ENCODE measurements at places on chromosomes 3 and 15.

- DNase-seq, result no peak
Observed at GRCh38 chr3:186193534-186194450, 84.9 kb upstream of the ETV5 start.

DNA sequence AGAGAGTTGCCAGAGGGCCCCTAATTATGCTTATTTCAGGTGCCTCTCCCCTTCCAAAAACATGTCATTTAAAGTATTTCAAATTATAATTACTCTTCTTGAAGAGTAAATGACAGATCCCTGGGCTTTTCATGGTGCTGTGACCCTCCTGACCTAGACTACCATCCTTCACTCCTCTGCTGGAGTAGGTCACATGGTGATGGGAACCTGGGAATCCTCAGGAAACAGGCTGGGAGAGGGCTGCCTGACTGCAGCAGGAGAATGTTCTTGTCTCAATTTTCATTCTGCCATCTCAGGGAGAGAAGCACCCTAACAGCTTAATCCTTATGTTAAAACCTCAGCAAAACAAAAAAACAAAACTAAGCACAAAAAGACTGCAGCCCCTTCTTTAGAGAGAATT lies 24.6 kb downstream of the PGBD4 start:
- DNase-seq, result no peak

GRCh38 chr3:4655145-4656045 lies 162.2 kb downstream of the ITPR1 start:
- no peak for DNase-seq

DNA sequence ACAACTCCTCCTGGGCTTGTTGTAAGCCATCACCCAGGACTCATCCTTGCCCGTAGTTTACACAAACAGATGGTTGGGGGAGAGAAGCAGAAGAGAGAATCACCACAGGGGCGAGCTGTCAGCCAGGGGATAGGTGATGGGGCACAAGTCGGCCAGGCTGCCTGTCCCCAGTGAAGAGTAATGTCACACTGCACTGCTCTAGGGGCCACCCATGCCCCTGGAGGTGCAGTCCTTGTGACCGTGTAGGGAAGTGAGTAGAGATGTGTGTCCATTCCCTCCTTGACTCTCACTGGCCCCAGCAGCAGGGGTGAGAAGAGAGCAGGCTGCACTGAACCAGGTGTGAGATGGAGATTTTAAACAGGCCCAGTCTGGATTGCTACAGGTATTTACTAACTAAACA lies 17.1 kb upstream of the PRSS50 start:
- no peak for DNase-seq

DNA sequence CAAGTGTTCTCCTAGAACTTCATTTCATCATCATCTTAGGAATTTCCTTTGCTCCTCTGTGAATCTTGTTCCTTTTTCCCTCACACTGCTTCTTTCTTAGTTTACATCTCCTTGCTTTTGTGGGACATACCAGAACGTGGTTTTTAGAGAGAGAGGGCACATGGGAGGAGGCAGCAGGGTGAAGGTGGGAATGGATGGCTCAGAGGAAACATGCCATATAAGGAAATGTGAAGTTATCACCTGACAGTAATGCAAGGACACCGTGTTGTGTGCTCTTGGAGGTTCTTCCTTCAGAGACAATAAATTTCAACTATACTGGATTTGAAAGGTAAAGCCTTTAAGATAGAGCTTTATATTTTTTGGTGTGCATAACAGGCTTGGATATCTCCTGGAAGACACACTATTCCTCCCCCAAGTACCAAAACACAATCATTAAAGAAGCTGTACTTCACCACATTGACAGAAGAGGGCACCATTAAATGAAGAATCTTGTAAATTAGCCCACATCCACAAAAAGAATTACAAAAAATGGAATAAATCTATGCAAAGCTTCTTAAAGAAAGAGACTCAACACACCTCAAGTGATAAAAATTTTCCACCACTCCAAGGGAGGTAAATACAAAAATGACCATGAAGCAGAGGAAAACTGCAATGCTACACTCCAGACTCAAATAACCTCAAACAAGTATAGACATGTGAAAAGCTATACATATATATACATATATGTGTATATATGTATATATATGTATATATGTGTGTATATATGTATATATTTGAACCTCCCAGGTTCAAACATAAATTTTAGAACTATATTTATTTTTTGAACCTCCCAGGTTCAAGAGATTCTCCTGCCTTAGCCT lies 26.1 kb downstream of the RPL39L start:
- peak; percentile 15 for DNase-seq

- no peak for DNase-seq
Observed at GRCh38 chr3:13866041-13866965, 13.6 kb downstream of the WNT7A start.

- peak; percentile 38 for DNase-seq
Observed at GRCh38 chr3:38960953-38961622, 90.7 kb downstream of the SCN11A start.

GRCh38 chr15:40183636-40184463 lies 23.0 kb downstream of the BUB1B start:
- DNase-seq, result no peak

DNA sequence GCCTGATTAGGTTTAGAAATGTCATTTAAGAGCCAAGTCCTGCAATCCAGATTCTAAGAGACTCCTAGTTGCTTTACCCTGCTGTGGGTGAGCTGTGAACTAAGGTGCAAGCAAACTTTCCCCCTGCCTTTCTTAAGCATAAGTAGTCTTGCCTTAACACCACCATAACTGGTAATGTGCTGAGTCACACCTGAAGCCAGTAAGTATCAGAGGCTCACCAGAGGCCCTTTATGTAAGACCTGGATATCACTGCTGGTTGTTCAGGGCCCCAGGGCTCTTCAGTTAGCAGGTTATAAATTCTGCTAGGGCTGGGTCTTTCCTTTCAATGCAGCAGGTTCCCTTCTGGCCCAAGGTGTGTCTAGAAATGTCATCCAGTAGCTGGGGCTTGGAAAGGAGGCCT lies 509.9 kb downstream of the VGLL3 start:
- DNase-seq, result no peak

- DNase-seq, result no peak
Observed at GRCh38 chr3:62035402-62036057, 337.8 kb downstream of the FEZF2 start.

DNA sequence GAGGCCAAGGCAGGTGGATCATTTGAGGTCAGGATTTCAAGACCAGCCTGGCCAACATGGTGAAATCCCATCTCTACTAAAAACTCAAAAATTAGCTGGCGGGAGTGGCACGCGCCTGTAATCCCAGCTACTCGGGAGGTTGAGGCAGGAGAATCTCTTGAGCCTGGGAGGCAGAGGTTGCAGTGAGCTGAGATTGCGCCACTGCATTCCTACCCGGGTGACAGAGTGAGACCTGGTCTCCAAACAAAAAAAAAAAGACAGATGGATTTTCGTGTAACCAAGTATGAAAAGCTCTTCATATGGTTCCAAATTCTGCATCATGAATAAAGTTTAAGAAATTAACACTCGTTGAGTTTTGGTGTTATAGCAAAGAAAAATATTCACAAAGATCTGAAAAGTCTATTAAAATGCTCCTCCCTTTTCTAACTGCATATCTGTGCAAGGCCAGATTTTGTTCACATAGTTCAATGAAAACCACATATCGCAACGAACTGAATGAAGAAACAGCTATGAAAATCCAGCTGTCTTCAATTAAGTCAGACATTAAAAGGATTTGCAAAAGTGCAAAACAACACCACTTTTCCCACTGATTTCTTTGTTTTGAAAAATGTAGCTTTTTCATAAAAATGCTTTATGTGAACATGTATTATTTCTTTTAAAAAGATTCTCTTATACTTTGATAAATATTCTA lies 23.8 kb upstream of the FBLN2 start:
- DNase-seq, result no peak

DNA sequence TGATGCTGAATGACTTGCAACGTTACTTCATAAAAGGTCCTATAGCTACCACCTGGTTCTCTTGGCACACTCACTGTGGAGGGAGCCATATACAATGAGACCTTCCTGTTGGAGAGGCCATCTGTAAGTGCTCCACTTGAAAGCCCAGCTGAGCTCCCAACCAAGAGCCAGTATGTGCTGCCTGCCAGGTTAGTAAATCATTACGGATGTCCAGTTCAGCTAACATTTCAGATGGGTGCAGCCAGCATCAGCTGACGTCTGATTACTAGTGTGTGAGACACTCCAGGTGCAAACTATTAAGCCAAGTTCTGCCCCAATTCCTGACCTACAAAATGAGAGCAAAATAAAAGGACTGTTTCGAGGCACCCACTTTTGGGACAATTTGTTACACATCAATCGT lies 274.4 kb upstream of the ROBO2 start:
- no peak for DNase-seq

All from hepatic stellate cell (primary cell).